ENCODE measurements at places on chromosomes 7 and 10. TPM values are rescaled to one million over a fixed set of nuclear protein-coding genes. Genes with fewer than 3 reads are reported as not detected.

Gene UPK3B
- 25.2 TPM for total RNA-seq

Gene CHAT
- not detected for total RNA-seq

Gene PLXDC2
- total RNA-seq, result 129 TPM

DNA sequence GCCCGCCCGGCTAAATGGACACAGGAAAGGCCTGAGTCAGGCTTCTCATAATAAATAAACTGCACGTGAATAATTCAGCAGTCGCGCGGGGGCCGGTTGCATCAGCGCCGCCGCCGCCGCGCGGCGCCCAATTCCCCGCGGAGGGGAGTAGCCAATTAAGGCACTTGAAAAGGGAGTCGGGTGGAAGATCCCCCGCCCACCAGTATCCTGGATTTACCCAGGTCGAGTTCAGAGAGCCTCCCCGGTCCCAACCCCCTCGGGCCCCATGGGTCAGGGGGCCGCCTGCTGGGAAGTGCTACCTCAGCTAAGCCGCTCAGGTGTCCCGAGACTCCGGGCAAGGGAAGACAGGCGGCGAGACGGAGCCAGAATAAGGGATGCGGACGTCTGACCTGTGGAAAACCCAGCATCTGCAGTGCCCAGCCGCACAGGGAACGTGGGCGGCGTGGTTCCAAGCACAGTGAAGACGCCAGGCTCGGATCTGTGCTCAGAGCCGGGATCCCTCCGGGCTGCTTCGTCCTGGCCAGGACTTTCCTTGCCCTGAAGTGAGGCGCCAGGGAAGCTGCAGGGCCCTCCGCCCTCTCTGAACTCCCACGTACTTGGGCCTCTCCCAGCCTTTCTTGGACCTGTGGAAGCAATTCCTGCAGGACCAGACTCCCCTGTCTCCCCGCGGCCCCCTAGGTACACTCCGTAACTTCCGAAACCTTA, 7.3 kb upstream of the LBX1 start:
- DNase-seq, result no peak

- DNase-seq, result no peak
Observed at GRCh38 chr10:36110097-36110496, 468.0 kb upstream of the FZD8 start.

DNA sequence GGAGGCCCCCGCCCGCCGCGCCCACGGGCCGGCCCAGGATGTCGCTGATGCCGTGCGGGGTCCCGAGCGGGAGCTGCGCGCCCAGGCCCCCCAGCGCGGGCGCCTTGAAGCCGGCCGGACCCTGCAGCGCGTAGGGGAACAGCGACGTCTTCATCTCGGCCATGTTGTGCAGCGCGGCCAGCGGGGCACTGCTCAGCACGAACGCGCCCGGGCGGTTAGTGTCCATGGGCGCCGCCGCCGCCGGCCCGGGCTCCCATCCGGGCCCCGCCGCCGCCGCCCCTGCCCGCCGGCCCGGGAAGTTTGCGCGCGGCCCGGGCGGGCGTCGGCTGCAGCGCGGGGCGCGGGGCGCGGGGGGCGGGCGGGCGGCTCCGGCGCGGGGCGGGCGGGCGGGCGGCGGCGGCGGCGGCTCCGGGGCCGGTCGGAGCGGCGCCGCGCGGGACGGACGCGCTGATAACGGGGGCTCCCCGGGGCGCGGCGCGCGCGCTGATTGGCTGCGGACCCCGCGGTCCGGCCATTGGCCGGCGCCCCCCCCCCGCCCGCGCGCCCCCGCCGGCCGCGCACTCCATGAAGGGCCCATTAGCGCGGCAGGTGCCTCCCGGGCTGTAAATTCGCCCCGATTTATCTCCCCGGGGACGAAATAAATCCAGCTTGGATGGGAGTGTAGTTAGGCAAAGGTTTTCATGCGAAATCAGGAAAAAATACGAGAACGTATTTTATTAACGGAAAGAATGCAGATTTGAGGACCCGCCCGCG, at the start of gene NKX6-2:
Gene NKX6-2 (minus strand): TSS at position 425 of the 753 bp plus-strand sequence. CDS start 199 bp downstream, at position 226.
- no peak for DNase-seq
